ENCODE measurements at places on chromosomes 12 and 14.

DNA sequence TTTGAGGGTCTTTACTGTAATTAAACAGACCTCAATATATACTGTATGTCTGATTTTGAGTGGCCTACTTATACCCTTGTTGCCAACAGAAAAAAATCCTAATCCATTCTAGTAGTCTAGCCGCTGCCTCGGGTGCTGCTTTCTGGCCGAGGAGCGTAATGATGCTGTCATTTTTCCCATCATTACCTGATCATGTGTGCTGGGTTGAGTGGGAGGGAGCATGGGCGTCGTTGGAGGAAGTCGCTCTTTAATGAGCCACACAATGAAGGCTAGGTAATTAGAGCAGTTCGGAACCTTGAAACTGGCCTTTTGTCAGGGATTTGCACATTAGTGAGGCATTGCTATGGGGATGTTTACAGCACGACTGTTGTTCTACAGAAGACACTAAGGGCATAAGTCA, 76.1 kb upstream of the RFX4 start:
- DNase-seq = no peak

- no peak for DNase-seq
Measured at GRCh38 chr14:79407572-79407971, 803.7 kb downstream of the DIO2 start.

DNA sequence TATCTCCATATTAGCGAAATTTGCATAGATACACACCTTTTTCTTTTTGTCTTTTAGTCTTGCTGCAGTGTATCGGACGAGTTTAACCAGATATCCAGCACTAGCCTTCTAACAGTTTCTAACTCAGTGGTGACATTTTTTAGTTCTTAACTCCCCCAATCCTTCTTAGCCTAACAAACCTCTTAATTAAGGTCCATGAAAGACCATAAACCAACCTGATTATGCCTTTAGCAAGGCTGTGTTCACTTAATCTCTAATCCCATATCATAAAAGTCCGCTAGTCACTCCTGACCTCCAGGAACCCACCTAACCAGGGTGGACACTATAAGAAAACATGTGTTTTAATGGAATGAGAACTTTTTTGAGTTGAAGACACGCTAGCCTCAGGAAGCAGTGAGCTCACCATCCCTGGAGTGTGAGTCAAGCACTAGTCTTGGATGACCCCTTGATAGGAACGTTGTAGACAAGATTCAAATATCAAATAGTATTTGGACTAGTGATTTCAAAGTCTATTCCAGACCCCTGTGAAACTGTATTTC, 9.5 kb downstream of the CDKN1B start:
- peak; percentile 29 for DNase-seq

DNA sequence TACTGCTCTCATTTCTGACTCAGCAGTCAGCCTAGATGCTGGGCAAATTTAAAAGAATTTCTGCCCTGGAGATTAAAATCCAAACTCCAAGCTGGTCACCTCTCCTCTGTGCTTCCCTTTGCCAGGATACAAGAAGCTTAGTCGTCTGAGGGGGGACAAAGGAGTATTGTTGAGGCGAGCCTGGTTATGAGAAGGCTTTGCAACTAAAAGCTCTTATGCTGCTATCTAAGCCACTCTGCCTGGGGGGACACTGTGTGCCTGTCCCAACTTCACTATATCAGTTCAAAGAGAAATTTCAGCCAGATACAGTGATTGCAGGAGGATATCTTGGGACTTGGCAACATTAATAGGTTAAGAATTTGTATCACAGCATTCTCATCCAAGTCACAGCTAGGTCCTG, 10.8 kb upstream of the PLEKHH1 start:
- no peak for DNase-seq

GRCh38 chr12:108861878-108862587, 4.7 kb upstream of the SSH1 start:
- DNase-seq = no peak

DNA sequence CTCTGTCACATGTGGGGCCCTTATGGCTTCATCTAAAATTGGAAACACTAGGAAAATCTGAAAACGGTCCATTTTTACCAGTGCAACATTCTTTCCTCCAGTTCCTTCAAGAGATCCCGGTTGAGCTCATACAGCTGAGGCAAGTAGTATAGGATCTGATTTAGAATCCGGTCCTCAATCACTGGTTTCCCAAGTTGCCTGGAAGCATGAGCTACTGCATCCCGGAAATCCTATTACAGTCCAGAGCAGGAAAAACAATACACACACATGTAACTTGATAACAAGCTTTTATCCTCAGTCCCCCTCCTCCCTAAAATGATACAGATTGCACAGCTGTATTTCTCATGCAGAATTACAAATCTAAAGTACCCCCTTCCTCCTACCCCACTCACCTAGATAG, 67.9 kb upstream of the NR2C1 start:
- DNase-seq = no peak

- DNase-seq = no peak
Measured at GRCh38 chr14:94885481-94886155, 115.7 kb upstream of the GSC start.

GRCh38 chr12:54337280-54337842, 12.4 kb downstream of the COPZ1 start:
- DNase-seq = peak; percentile 25

DNA sequence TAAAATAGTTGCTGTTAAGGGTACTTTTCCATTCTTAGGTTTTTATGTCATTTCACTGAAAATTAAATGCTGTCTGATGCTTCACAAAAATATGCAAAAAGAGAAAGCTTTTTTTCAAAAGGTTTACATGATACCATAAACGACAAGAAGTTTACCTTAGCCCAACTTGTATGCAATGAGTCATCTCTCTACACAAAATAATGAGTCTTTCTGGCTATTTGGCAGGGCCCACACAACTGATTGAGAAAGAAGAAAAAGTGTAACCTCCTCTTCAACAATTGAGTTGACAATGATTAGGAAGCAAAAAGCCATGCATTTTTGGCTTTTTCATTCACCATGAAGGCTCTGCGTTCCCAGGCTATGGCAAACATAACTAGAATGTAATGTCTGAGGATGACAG, 165.4 kb upstream of the CPNE8 start:
- no peak for DNase-seq
